Prostate gland (tissue), 2 donors: ENCODE measurements at places on chromosomes 5 and 9.

- H3K4me3 ChIP-seq = no peak overlapping the region
- no peaks in the 10 kb centered on the region for H3K36me3 ChIP-seq
- peak; percentile 94 for DNase-seq
- peak overlapping the region; percentile 76 for H3K27ac ChIP-seq
Measured at GRCh38 chr9:37963936-37964739, 60.2 kb upstream of the SLC25A51 start.

GRCh38 chr5:72949481-72949880 is 6.4 kb upstream of the FCHO2 start:
- H3K4me1 ChIP-seq = peaks cover 5% of the 10 kb centered on the region
- no peak overlapping the region for H3K27ac ChIP-seq
- H3K4me3 ChIP-seq = no peak overlapping the region
- H3K27me3 ChIP-seq = no peaks in the 10 kb centered on the region
- no peak for DNase-seq

DNA sequence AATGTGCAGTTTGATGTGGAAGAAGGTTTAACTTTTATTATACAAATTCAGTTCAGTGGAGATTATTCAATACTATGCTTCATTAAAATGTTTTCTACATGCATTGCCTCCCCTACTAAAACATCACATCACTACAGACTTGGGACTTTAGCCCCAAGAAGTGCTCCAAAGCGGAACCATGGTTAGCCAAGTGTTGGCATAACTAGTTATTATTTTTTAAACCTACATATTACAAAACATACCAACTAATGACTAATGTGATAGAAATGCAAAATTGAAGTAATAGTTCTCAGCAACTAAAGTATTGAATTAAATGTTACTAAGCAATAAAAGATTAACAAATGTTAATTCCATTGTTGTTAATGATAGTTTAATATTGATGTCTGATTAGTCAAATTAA is 74.5 kb downstream of the XRCC4 start:
- DNase-seq = no peak
- H3K4me3 ChIP-seq = no peak overlapping the region
- no peaks in the 10 kb centered on the region for H3K27me3 ChIP-seq
- no peaks in the 10 kb centered on the region for H3K4me1 ChIP-seq

DNA sequence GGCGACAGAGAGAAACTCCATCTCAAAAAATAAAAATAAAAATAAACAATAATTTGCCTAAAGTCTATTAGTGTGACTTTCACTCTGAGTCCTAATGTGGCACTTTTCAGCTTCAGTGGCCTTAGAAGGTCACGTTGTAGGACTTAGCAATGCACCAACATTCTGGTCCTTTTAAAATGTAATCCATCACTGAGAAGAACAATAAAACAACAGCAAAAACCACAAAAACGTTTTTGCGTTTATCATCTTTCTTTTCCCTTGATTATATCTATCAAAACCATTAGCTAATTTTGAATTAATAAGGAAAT is 190.1 kb upstream of the ZNF608 start:
- no peak overlapping the region for H3K4me3 ChIP-seq
- no peaks in the 10 kb centered on the region for H3K36me3 ChIP-seq
- H3K27ac ChIP-seq = no peak overlapping the region

DNA sequence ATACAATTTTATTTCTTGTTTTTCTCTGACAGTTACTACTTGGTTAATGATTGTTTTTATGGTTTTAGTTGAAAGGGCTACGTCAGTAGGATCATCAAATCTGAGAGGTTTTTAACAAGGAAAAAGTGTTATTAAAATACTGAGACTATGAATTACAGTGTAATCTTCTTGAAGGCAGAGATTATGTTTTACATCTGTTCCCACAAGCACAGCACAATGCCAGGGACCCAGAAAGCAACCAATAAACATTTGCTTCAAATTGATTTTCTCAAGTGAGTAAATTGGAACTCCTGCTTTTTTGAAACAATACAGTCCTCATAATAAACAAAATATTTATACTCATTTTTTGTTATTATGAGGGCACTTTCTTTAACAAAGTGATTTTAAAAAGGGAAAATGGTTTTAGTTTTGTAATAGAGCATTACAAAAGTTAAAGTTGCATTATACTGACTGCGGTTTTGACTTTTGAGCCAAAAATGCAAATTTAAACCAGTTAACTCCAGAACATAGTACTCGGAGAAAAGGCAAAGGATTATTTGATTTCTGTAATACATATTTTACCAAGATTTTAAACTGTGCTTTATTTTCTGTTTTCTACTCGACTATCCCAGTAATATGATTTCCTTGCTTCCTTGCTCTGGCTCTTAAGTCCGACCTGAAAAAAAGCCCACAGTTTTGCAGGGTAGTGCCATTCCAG is 176.9 kb downstream of the GDNF start:
- peaks cover 6% of the 10 kb centered on the region for H3K4me1 ChIP-seq
- no peaks in the 10 kb centered on the region for H3K36me3 ChIP-seq
- no peak for DNase-seq
- H3K27ac ChIP-seq = no peak overlapping the region
- no peak overlapping the region for H3K4me3 ChIP-seq
- H3K27me3 ChIP-seq = no peaks in the 10 kb centered on the region
